IPS DF 6.9 (cell line): ENCODE measurements at places on chromosomes 12 and 14.

DNA sequence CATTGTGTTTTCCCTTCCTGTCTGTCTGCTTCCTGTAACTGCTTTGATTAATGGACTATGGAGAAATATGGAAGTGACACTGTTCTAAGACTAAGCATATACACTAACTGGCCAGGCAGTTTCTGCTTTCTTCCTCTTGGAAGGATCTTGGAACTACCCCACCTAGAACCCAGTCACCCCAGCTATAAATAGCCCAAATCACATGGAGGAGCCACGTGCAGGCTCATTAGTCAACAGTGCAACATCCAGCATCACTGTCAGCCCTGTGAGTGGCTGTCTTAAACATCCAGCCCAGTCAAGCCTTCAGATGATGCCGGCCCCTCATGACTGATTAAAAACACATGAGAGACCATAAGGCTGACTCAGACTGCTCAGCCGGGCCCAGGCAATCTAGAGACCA, 39.2 kb downstream of the BCAT1 start:
- DNase-seq, result no peak

DNA sequence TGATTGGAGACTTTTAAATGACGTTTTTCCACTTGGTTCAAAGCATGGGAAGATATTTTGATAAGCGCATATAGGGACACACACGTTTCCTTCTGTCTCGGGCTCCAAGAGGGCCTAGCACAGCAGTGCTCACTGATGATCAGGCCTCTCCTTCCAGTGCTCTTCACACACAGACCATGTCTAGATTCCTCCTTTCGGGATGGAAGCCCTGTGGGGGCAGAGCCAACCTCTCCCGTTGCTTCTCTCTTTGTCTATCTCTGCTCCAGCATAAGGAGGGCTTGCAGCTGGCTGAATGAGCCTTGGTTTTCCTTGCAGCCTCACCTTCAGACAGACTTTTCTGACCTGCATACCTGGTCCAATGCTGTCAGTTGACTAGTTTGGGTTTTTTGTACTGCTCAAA, 22.3 kb downstream of the GPRC5D start:
- no peak for DNase-seq

- DNase-seq, result no peak
Observed at GRCh38 chr14:68448252-68448902, 344.5 kb downstream of the ZFP36L1 start.

GRCh38 chr14:105894125-105894977, 368.0 kb downstream of the TMEM121 start:
- DNase-seq, result no peak

- DNase-seq, result no peak
Observed at GRCh38 chr14:76465664-76466063, 89.7 kb downstream of the ESRRB start.

DNA sequence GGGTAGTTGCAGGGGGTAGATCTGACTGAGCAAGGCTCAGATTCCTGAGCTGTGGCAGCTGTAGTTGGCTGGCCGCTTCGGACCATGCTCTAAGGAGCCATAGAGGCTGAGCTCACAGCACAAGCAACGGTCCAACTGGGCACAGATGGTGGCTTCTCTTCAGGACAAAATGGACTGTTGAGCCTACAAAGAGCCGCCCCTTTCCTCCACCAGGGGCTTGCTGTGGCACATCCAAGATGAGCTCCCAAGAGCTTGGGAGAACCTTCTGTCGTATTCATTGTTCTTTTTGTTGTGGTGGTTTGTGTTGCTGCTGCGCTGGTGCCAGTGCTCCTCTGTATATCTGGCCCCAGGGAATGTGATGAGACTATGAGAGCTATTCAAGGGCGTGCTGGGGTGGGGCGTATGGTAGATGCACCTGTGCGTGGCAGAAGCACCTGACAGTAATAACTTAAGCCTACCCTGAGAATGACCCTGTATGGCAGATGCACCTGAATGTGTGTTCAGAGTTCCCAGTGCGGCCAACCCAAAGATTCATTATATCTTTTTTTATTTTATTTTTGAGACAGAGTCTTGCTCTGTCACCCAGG, 17.8 kb upstream of the LGALS3 start:
- DNase-seq, result no peak

DNA sequence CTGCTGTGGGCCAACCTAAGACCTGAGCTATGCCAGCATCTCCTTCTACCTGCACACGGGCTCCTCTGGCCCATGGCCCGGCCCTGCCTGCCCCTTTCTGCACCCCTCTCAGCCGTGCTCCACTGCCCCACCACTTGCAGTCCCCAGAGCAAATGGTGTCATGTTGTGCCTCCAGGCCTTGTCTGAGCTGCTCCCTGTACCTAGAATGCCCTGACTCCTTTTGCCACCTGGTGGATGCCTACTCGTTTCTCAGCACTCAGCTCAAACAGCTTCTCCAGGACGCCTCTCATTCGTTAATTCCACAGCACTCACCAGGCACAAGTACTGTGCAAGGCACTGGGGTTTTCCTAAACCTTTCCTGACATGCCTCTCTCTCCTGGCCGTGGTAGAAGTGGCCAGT, 63.2 kb upstream of the PNMA1 start:
- DNase-seq, result no peak

- DNase-seq, result no peak
Observed at GRCh38 chr14:105096206-105096875, 31.1 kb upstream of the GPR132 start.

GRCh38 chr14:20652996-20653975, 11.8 kb upstream of the OR6S1 start:
- peak; percentile 90 for DNase-seq
